T follicular helper cell (primary cell): ENCODE measurements at places on chromosomes 3 and 15.

- DNase-seq: no peak
These were observed 726.8 kb downstream of the NAALADL2 start for GRCh38 chr3:175585898-175586297.

- no peak for DNase-seq
These were observed 6.1 kb downstream of the OR5H1 start for GRCh38 chr3:98136631-98137030.

DNA sequence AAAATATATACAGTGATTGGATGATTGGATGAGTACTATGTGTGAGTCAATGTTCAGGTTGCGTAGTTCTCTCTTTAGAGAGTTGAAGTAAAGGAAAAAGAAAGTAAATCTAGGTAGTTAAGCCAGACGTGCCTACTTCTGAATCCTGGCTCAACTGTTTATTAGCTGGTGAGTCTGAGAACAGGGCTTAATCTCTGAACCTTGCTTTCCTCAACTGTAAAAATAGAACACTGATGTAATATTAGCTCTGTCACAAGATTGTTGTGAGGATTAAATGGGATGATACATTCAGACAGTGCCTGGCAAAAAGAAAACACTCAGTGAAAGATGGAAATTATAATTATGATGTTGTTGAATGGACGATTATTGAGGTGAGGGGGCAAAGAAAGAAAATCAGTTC lies 413.4 kb downstream of the MAGI1 start:
- DNase-seq: no peak

- peak; percentile 44 for DNase-seq
These were observed 6.3 kb downstream of the LRRC31 start for GRCh38 chr3:169863458-169863899.
